ENCODE measurements at places on chromosomes 1 and 21.

DNA sequence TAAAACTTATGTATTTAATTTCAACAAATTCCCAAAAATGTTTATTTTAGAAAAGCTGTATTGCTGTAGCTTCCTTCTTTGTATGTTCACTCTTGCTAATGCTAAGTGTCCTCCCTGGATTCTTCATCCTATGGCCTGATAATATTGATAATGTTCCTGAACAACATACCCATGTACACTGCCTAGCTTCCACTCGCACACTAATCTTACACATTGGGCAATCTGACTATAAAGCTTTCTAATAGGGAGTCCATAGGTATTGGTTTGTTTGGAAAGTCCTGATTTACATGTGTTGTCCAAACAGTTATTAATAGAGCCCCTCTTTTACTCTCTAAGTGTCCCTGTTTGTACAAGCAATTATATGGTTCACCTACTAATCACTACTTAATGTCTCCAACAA lies 783 bp downstream of the F13B start:
- no peak for DNase-seq

DNA sequence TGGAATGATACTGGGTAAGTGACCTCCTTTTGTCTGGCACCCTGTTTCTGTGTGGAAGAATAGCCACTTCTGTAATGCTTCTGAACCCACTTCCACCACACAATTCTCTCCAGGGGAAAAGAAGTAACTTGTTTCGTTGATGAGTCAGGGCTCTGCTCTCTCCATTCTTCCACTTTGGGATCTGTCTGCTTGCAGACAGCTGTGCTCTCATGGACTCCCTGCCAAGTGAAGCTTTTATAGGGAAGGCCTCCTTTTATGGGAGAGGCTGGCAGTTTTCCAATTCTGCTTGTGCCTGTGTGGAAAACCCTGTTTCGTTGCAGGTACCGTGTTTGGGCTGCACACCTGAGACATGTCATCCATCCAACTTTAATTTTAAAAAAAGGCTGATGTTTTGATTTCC lies 130.7 kb downstream of the GIPC2 start:
- no peak for DNase-seq

- peak; percentile 80 for DNase-seq
These were observed 185.2 kb downstream of the FAF1 start for GRCh38 chr1:50774759-50775351.

DNA sequence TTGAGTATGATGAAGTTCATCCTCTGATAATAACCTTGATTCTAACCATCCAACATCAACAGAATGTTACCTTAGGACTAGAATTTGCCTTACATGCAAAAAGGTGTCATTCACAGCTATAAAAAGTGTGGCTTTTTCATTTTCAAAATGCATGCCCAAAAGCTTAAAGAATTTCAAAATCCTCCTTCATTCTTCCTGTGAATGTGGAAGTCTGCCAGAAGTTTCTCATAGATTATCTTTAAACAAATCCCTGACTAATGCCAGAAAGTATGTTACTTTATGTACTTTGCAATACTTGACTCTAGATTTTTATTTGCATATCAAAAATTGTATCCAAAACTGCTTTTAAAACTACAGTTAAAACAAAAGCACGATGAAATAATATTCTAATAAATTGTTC lies 270.6 kb upstream of the ZRANB2 start:
- no peak for DNase-seq

DNA sequence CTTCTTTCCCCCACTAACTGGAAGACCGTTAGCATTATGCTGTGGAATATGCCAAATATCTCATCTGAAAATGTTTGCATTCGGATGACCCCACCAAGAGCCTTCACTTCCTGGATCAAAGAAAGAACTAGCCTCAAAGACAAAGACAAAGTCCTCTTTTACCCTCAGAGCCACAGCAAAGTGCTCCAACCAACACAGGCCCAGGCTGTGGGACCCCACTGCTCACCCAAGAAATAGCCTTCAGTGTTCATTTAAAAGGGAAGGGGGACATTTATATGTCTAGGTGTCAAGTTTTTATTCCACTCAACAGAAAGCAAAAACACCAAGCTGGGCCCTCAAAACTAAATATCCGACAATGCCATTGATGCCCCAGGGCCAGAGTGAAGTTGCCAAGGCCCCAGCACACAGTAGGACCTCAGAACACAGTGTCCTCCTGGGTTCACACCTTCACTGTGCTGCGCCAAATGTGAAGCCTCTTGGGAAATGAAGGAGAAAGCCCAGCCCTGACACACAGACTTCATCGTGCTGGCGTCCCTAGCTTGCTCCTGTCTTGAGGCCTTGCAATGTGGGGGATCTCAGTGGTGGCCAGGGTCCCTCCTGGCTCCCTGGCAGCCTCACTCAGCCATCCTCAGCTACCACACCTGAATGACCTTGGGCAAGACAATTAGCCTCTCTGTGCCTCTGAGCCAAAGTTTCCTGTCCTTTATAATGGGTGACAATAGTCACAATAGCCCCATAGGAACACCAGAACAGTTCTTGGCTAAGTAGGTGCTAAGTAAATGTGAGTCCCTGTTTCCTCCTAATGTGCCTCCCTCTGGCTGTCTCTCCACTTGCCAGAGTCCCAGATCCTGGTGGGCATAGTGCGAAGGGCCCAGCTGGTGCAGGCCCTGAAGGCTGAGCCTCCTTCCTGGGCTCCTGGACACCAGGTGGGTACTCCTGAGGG lies 11.3 kb downstream of the CLCNKB start:
- no peak for DNase-seq

GRCh38 chr1:165858967-165859845 lies 31.8 kb downstream of the UCK2 start:
- DNase-seq, result no peak

DNA sequence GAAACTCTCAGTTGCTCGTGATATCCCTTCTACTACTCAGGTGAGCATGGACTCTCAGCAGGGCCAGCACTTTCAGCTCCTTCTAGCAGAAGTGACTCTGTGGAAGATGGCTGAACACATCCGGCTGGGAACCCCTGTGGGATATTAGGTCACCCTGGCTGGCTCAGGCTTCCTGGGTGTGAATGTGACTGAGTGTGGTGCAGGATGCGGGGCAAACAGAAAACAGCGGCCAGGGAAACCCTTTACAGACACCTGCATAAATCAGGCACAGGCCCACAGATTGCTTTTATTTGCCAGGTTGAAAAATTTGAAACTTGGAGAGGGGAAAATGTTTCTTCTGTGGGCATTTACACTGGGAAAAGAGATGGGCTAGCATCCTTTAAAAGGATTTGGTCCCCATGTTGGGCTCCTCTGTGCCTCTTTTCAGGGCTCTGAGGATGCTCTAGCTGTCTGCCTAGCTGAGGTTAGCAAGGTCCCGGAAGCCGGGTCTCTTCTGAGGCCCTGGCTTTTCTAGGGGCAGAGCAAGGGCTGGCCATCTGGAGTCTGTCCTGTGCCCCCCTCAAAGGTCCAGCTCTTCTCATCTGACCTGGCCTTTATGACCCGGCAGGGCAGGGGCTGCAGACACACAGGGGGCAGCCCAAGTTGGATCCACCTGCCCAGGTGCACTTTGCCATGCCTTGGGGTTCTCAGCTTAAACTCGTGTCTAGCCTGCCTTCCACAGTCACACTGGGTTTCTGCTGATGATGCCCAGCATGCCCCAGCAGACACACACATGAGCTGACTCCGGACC lies 243.0 kb downstream of the SIPA1L2 start:
- no peak for DNase-seq

- no peak for DNase-seq
These were observed 73.1 kb downstream of the KIF1B start for GRCh38 chr1:10283318-10283984.

DNA sequence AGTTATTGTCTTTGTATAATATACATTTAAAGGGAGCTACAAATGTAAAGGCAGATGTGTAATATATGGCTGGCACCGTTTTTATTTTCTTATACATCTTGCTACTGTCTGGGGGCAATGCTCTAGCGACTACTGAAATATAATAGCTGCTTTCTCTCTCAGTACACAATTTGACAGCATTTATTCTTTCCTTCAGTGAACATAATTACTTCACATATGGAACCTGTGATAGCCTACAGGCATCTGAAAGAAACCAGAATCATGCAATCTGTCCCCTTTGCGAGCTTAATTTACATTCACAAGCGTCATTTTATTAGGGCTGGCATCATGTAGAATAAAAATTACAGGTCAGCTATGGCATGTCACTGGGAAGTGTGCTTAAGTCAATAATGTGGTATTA lies 557.5 kb upstream of the PTBP2 start:
- DNase-seq, result no peak

DNA sequence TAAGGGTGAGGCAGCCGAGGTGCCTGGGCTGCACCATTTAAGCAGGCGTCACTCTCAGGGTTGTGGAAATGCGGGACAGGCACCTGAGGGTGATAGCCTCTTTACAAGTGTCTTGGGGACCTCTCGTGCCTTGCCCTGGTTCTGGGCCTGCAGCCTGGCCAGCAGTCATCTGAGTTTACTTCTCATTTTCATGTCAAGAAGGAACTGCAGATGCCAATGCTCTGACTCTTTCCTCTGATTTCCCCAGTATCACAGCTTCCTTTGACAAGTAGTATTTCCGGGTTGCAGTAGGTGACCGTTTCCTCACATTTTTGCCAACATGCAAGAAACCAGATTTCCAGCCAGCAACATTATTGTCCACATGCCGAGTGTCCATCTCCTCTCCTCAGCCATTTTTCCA lies 286.9 kb downstream of the DISC1 start:
- no peak for DNase-seq

DNA sequence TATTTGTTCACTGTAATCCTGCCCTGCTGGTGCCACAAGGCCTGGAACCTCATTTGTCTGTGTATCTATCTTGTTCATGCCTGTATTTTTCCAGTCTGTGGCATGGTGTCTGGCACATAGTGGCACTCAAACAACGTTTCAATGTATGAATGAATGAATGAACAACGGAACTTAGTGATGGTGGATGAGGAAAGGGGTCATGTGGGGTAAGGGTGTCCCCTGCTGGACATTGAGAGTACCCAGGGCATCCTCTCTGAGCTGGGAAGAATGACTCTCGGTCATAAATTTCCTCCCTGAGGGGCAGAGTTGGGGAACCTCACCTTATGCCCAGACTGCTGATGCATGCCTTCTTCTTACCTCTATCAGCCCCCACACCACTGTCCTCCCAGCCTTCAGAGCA lies 18.9 kb upstream of the ZNF683 start:
- DNase-seq, result peak; percentile 87

GRCh38 chr1:42927920-42928505 lies 30.7 kb downstream of the SLC2A1 start:
- DNase-seq, result no peak

- DNase-seq, result no peak
These were observed 2.2 kb upstream of the IL20 start for GRCh38 chr1:206863266-206863665.

DNA sequence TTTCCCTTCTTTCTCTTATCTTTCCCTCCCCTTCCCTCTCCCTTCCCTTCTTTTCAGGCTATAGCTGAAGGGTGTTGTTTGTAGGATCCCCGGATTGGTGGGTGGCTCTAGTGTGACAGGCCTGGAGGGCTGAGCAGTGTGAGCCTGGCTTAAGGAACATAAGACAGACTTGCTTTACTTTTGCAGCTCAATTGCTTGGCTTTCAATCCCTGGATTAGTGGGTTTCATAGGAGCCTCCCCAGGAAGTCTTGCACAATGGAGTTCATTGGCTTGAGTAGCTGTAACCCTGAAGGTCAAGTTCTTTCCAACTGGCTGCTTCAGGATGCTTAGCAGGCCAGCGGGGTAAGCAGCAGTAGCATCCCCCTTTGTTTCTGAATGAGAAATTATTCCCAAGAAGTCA lies 126.7 kb downstream of the CAMTA1 start:
- no peak for DNase-seq

DNA sequence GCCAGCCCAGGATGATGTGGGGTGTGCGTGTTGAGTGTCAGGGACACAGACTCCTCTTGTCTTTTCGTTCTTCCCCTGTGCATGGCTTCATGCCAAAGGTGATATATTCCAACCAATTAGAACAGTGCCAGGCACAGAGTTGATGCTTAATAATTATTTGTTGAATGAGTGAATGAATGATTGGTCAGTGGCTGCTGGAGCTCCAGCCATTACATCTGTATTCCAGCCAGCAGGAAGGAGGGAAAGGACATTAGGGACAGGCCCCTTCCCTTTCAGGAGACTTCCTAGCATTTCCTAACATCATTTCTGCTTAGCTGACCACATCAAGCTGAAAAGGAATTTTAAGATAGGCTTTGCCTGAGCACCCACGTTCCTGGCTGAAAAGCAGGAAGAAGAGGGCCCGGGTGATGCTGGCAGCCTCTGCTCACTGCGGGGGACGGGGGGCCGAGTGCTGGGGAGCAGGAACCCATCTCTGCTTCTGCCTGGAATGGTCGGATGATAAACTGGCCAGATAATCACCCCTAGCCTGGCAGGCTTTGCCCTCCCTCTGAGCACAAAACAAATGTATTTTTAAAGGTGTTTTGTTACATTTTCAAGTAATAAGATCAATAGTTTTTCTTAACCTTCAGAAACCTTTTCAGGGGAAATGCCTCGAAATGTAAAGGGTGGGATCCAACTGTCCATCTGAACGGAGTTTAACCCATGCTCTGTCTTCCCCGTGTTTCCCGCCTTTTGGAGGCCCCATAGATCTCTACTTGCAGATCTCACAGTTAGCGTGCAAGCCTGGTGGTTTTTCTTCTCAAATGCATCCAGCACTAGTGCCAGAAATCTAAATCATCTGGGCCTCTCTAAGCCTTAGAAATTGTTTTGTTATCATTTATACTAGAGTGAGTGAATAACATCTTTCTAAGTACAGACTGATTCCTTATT lies 39.0 kb downstream of the SLC37A1 start:
- DNase-seq, result no peak

- DNase-seq, result peak; percentile 87
These were observed 4.5 kb downstream of the DLGAP3 start for GRCh38 chr1:34924759-34925555.

- DNase-seq, result no peak
These were observed 15.3 kb upstream of the PYHIN1 start for GRCh38 chr1:158916085-158916484.

- DNase-seq, result no peak
These were observed 23.7 kb upstream of the MAGOH start for GRCh38 chr1:53262000-53262399.

DNA sequence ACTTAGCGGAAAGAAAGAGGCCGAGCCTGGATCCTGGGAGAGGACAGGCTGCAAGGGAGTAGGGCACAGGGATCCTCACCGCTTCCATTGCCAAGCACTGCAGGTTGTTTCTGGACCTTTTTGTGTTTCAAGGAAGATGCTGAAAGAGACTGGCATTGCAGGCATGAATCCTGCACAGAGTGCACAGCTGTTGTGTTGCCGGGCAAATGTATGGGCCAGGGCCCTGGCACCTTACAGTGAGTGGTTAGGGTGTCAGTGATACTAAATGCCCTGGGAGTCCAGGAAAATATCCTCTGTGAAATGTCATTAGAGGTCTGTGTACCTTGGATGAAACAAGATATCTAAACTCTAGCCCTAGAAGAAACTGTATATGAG lies 145.5 kb upstream of the FGGY start:
- no peak for DNase-seq

- DNase-seq, result no peak
These were observed 129.2 kb downstream of the NTPCR start for GRCh38 chr1:233079574-233079973.
